ENCODE measurements at places on chromosomes 2 and 18.

- no peak for DNase-seq
Measured at GRCh38 chr2:187617905-187618304, 63.7 kb upstream of the TFPI start.

GRCh38 chr2:189238903-189239302 lies 59.3 kb upstream of the COL5A2 start:
- no peak for DNase-seq

DNA sequence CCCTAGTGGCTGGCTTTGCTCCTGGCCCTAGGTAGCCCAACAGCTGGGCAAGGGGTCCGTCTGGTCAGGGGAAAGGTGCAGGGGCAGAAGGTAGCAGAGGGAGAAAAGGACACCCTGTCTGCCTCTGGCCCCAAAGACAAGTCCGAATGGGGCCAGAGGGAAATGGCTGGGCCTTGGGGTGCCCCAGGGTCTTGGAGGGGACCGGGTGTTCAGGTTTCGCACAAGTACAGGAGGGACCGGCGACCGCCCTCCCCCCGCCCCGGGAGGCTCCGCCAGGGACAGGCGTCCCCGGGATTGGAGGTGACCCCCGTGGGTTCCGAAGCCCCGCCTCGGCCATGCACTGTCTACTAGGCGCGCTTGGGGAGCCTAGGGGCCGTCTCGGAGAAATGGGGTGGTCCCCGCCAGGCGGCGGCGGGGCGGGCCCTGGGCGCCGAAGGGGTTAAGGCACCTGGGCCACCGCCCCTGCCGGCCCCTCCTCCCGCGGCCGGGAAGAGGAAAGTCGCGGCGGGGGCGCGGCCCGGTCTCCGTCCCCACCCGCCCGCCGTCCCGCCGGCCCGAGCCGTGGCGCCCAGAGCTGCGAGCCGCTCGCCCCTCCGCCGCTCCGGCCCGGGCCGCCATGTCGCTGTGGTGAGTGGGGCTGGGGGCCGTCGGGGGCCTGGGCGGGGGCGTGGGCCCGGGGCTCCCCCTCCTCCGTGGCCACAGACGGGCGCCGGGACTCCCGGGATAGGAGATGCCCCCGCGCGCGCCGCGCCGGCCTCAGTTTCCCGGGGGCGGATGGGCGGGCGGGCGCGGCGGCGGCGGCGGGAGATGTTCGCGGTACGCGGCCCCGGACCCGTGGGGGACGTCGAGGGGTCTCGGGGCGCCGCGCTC lies at the start of gene B3GNT7:
B3GNT7 (plus strand) TSS at position 523 of the 870 bp plus-strand sequence; CDS start at position 617, 94 bp downstream.
- no peak for DNase-seq

DNA sequence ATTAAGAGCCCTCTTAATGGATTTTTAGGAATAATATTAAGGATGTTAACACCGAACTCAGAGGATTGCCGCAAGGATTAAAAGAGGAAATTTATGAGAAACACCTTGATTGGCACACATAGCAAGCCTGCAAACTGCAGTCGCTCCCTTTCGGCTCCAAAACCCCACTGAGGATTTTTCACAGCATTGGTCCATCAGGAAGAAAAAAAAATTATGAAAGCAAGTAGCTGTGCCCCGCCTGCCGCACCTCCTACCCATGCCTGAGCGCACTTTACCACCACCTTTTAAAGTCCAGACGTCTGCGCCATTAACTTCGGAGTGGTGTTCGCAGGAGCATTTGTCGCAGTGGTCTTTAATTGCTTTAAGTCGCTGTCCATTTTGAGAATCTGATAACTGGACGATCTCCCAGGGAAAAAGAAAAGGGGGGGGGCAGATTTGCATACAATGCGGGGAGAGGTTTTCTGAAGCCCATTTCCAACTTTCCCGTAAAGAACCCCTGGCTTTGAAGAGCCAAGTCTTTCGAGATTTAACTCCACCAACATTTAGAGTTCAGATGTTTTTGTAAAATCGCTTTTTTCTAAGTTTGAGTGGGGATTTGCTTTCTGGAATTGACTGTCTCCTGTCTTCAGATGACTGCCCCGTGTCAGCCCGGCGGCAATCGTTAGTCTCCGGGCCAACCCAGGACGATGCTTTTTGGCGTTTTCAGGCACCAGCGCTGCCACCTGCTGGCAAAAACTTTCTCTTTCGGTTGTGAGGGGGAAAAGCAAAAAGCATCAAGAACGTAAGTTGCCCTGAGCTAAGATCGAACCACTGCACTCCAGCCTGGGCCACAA lies 913 bp upstream of the TRABD2A start:
- peak; percentile 83 for DNase-seq

DNA sequence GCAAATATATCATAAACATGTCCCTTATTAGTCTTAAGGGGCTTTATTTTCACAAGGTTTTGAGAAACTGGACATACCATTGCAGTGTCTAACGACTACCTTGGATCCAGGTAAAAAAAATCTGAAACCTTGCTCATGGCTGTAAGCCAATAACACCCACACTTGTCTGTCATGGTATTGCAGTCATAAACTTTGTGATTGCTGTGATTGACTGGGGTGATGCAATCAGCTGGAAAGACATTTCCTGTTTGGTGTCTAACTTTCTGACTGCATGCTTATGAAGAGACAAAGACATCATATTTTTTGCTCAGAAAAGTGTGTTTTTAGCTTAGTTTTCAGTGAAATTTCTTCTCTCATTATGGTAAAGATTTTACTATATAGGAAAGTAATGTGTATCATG lies 635.0 kb downstream of the TSN start:
- DNase-seq: no peak

DNA sequence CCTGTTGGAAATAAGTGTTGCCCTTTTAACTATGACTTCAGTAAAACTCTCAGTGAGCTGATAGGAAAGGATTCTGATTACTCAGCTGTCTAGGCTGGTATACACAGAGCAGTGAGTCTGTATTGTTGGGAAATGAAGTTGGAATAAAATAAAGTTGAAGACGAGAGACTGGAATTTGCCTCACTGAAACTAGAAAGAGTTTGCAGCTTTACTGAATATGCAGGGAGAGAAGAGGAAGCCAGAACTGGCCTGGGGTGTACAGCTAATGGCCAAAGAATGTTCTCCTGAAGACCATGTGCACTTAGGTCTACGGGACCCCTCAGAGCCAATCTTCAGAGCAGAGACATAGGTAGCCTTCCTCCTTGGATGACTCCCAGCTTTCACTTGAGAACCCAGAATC lies 26.5 kb downstream of the EIF4E2 start:
- DNase-seq: no peak

GRCh38 chr2:64489081-64489751 lies 34.9 kb upstream of the AFTPH start:
- no peak for DNase-seq

DNA sequence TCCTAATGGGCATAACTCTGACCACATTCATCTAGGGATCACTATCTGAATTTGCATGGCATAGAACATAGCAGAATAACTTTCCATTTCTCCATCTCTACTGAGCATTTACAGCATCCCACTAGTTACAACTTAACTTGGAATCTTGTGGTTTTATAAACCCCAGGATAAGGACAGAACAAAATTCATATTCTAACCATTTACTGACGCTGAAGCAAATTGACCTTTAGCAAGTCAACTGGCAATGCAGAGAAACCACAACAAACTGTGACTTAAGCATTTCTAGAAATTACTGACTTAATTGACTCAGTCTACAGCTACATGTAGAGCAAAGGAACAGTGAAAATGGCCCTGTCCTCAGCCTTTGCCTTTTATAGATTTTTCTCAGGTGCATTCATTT lies 61.2 kb downstream of the DCC start:
- no peak for DNase-seq

DNA sequence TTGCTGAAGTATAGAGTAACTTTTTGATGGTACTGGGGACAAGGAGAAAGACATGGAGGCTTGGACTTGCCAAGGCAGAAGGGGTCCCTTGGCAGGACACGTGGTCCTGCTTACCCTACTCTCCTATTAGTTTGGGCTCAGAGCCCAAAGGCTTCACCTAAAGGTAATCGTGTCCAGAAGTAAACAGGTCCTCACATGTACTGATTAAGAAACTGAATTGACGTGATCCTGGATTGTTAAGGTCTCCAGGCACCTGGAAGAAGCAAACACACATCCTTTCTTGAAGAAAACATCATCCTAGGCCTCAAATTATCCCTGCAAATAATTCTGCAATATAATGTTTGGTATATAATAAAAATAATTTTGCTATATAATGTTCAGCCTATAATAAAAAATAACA lies 50.0 kb downstream of the DTNB start:
- DNase-seq: no peak

GRCh38 chr2:169301596-169302335 lies 60.6 kb downstream of the LRP2 start:
- DNase-seq: no peak
